ENCODE measurements at places on chromosomes 4 and X.

DNA sequence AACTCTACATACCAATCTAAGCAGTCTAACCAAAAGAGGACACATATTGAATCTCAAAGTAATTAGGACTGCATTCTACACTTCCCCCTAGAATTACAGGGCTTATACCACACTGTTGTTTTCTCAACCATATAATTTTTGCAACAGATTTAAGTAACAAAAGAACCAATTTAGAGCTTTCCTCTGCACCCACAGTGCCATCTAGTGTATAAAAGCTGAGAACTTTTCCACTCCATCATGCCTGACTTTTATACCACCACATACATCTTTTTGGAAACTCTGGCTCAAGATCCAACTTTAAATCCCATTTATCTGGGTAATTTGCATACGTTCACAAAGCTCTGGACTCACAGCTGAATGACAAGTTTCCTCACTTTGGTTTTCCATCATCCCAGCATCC lies 99.5 kb downstream of the EFHC2 start:
- DNase-seq, result no peak

- DNase-seq, result no peak
Observed at GRCh38 chrX:39377157-39377556, 575.9 kb downstream of the MID1IP1 start.

DNA sequence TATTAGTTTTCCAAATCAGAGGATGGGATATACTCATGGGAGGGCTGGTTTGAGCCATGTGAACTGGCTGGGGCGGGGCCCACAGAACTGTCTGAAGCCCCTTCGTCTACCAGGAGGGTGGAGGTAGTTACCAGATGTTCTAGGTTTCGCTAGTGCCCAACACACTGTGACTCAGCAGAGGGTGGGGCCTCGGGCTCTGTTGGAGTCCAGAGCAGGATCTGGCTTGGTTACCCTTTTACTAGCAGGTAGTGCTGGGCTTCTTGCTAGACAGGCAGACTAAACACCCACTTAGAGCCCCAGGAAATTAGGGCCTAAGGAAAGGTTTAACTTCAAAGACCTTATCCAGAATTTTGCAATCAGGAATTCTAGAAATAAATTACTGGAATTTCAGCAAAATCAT lies 56.2 kb upstream of the CHRDL1 start:
- DNase-seq, result no peak

- DNase-seq, result no peak
Observed at GRCh38 chr4:111788099-111788498, 357.2 kb upstream of the FAM241A start.

DNA sequence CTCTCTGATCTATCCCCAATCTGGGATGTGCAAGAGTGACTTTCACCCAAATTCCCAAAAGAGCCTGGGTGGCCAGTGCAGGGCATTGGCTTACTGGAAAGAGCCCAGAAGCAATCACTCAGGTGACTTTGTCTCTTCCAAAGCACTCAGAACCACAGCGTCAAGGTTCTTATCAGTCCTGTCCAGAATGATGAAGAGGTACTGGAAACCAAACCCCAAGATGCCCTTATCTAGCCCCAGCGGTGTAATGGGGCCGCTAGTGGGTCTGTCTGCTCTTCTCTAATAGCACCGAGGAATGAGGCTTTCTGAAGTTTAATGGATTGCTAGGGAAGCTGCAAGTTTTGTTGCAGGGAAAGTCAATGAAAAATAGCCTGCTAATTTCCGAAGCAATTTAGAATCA lies 21.6 kb downstream of the CLNK start:
- no peak for DNase-seq

DNA sequence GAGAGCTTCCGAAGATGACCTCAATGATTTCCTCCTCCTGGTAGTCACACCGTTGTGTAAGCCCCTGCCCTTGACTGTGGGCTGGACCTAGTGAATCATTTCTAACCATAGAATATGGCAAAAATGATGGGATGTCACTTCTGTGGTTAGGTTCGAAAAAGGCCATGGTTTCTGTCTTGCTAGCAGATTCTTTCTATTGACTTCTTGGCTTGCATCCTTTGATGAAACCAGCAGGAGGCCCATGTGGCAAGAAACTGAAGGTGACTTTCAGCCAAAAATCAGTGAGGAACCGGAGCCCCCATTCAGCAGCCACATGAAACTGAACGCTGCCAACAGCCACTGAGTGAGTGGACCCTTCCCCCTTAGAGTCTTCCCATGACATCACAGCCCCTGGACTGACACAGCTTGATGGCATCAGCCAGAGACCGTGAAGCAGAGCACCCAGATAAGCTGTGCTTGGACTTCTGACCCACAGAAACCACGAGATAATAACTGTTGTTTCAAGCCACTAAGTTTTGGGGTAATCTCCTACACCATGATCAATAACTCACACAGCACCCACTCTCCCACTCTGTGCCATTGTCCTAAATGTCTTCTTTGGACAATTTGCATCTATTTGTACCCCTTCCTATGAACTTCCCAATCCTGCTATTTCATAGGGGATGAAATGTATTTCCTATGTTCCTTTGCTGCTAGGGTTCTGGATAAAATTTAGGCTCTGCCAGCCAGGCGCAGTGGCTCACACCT lies 148.0 kb upstream of the STX18 start:
- no peak for DNase-seq

DNA sequence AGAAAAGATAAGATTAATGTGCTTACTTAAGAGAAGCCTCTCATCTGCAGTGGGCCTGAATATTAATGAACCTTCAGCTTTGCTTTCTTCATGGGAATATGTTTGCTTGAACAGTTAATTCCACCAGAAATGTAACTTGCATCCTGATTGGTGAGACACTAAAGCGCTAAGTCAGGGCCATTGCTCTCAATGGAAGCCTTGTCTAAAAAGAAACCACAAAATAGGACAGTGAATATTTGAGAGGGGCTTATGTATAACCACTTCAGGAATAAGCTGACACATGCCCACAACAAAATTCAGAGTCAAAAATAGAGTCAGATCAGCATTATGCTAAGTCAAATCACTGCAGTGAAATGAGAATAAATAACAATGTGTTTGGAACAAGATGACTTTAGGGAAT lies 1125.8 kb downstream of the STIM2 start:
- no peak for DNase-seq

GRCh38 chrX:28609917-28610613 lies 22.8 kb downstream of the IL1RAPL1 start:
- DNase-seq, result no peak

GRCh38 chrX:123755107-123755506 lies 22.3 kb upstream of the THOC2 start:
- DNase-seq, result no peak

DNA sequence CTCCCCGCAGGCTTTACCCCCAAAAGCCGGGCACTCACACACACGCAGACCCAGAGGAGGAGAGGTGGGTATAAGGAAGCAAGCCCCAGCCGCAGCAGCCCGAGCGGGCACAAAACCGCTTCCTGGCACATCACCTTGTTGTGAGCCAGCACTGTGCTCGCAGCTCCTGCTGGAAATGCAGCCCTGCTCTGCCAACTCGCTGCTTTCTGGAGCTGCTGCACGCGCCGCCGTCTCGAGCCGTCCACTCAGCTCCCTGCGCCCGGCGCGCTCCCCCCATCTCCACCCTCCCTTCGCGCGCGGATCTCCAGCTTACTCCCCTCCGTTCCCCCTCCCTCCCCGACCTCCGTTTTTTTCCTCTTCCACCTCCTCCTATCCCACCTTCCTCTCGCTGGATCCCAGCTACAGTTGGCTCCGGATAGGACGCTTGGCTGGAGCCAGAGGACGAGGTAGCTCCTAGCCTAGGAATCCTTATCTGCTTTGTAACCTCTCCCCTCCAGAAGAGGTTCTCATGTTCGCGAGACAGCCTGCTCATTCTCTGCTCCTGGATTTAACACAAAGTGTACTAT lies at the start of gene SPOCK3:
Gene SPOCK3, minus strand, starts transcription at position 179 of the 566 bp plus-strand sequence.
- no peak for DNase-seq

DNA sequence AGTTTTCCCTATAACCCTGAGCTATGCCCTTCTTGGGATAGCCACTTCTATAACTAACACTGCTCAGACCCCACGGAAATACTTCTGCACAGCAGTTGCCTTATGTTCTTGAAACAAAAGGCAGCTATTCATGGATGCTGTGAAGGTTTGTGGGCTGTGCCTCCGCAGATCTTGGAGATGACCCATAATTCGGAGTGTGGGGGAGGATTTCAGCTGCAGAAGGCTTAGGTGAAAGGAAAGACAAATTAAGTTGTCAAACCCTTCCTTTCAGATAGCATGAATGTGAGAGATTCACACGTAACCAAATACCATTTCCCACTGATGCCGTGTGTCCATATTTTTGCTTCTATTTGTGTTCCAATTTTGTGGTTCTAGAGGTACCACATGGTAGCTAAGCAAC lies 38.1 kb upstream of the NYX start:
- no peak for DNase-seq

All from T-helper 22 cell (primary cell).